Progenitor cell of endocrine pancreas (in vitro differentiated cells): ENCODE measurements at places on chromosomes 7 and 10.

- no peak for DNase-seq
Measured at GRCh38 chr7:75010036-75010435, 45.5 kb downstream of the CASTOR2 start.

- DNase-seq: no peak
Measured at GRCh38 chr7:83866582-83866981, 217.6 kb upstream of the SEMA3E start.

DNA sequence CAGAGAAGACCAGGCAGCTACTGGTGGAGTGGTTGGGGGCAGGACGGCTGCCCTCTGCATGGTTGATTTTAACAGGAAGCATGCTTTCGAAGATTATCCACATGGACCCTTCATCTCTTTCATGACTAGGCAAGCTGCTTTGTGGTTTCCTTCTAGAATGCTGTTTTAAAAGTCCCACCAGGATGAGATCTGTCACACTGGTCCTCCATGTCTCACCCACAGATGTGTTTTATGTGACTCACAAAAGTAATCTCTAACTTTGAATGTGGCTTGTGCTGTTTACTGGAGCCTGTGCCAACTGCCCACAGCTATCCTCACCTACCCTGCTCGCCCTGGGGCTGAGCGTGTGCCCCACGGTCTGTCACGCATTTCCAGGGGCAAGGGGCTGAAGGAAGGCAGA lies 188.8 kb downstream of the GFRA1 start:
- no peak for DNase-seq

- no peak for DNase-seq
Measured at GRCh38 chr7:158495786-158496185, 91.8 kb downstream of the PTPRN2 start.

GRCh38 chr7:94440451-94441039 lies 45.9 kb downstream of the COL1A2 start:
- DNase-seq: no peak

- no peak for DNase-seq
Measured at GRCh38 chr7:103576641-103577040, 130.6 kb upstream of the SLC26A5 start.

DNA sequence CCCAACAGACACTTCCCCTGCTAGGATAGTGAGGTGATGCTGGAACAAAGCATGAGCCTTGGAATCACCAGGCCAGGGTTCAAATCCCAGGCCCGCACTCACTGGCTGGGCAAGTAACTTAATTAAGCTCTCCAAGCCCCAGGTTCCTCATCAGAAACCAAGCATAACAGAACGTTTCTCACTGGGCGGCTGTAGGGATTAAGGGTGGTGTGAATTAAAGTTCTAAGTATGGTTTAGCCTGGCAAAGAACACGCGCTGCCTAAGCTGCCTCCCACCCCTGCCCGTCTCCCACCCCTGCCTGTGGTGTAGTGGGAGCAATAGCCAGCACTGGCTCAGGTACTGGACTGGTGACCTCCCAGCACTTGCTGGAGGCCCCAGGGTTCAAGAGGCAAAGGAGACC lies 5.6 kb downstream of the SLC4A2 start:
- DNase-seq: no peak

DNA sequence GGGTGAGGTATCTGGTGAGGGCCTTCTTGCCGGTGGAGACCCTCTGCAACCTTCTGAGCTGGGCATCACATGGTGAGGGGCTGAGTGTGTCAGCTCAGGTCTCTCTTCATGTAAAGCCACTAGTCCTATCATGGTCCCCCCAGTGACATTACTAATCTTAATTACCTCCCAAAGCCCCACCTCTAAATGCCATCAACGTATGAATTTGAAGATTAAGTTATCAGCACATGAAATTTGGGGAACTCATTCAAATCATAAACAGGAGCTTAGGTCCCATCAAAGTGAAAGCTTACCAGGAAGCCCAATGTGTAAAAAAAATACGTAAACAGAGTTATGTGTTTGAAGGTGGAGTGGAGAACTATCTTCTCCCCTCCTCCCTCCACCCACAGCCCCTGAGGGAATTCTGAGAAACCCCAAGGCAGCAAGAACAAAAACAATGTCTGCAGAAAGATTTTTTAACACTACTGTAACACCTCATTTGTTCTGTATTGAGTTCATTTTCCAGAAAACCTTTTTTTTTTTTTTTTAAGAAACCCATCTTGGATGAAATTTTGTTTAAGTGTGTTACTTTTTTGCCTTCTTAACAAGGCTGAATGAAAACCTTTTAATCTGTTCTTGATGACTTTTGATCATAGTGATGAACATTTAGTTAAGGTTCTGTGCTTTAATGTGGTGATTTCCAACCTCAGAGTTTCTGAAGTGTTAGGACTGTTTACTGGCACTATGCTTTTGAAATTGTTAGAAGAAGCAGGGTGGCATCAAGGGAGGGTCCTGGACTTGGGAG lies 19.1 kb upstream of the PCGF5 start:
- no peak for DNase-seq

DNA sequence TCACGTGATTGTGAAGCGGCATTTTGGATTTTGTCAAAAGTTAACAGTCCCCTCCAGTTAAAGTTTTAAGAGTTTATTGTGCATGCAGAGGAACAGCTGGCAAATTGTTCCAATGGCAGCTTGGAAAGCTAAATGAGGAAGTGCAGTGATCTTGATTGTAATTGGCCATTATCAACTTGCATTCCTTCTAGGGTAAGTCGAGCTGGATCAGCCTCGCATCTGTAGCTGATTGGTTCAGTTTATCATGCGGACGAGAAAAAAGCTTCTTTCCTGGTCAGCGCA lies 566 bp downstream of the ZNF789 start:
- no peak for DNase-seq

DNA sequence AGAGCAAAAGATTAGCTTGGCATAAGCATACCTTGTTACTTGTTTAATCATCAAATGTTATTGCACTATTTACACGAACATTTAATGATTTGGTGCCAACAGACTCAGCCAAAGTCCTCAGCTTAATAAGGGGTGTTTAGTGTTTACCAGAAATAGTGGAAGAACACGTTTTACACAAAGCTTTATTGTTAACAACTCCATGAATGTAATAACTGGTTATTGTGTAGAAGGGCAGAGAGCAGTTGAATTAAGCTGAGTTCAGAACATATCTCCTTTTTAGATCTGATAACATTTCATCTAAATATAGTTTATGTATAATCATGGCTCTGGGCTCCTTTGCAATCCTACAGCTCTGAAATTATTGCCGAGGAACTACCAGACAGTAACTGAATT lies 99.1 kb downstream of the CABCOCO1 start:
- DNase-seq: no peak

GRCh38 chr7:6026011-6026819 lies 5.0 kb upstream of the ANKRD61 start:
- DNase-seq: no peak
